Esophagus squamous epithelium (tissue), 5 donors: ENCODE measurements at places on chromosomes 3 and 15.

DNA sequence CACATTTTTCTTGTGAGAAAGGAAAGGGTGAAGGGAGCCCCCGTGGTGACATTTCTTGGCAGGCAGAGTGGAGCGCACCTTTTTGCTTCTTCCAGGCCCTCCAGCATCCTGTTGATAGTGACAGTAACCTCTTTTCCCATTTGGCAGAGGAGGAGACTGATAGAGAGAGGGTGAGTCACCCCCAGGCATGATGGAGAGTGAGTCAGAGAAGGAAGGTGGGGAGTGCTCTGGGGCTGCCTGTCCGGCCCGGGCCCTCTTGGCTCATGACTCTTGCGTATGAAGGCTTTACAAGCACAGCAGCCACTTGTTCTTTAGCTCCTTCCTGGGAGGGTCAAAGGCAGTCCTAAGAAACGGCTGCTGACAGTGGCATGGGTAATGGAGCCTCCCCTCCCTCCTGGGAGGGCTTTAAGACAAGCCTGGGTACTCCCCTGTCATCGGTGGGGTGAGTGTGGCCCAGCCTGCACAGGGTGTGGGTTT lies 16.0 kb downstream of the ANKRD63 start:
- DNase-seq: no peak

DNA sequence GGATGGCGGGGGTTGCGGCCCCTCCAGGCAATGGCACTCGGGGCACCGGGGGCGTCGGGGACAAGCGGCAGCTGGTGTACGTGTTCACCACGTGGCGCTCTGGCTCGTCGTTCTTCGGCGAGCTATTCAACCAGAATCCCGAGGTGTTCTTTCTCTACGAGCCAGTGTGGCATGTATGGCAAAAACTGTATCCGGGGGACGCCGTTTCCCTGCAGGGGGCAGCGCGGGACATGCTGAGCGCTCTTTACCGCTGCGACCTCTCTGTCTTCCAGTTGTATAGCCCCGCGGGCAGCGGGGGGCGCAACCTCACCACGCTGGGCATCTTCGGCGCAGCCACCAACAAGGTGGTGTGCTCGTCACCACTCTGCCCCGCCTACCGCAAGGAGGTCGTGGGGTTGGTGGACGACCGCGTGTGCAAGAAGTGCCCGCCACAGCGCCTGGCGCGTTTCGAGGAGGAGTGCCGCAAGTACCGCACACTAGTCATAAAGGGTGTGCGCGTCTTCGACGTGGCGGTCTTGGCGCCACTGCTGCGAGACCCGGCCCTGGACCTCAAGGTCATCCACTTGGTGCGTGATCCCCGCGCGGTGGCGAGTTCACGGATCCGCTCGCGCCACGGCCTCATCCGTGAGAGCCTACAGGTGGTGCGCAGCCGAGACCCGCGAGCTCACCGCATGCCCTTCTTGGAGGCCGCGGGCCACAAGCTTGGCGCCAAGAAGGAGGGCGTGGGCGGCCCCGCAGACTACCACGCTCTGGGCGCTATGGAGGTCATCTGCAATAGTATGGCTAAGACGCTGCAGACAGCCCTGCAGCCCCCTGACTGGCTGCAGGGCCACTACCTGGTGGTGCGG lies 1.9 kb downstream of the CHST2 start:
- DNase-seq: no peak

DNA sequence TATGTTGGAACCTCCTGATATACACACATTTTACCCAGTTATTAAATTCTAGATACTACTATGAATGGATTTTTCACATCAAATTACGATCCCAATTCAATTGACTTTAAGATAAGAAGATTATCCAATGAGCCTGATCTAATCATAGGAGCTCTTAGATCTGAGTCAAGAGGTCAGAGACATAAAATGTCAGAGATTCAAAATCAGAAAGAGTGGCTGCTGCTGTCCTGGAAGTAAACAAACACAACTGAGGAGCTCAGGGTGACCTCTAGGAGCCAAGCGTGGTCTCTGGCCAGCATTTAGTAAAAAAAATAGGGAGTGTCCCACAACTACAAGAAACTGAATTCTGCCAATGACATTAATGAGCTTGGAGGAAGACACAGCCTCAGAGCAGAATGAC lies 557.1 kb upstream of the CBLB start:
- DNase-seq: no peak

GRCh38 chr15:99580076-99580475 lies 14.3 kb downstream of the MEF2A start:
- DNase-seq: no peak

DNA sequence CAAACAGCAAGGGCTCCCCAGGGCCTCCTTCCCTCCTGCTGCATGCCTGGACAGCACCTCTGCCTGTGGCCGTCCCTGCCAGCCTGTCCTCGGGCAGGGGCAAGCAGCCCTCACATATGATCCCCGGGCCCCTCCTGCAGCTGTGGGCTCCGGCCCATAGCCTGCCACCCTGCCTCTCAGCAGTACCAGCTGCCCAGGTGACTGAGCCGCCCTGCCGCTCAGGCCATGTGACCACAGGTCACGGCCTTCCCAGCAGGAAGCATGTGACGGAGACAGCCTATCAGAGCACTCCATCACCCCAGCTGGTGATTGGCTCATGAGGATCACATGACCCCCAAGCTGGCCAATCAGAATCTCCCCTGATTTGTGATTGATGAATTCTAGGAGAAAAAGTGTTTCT lies 23.9 kb downstream of the ALDH1L1 start:
- DNase-seq: no peak

- no peak for DNase-seq
Measured at GRCh38 chr3:106827515-106828213, 549.6 kb upstream of the CCDC54 start.

DNA sequence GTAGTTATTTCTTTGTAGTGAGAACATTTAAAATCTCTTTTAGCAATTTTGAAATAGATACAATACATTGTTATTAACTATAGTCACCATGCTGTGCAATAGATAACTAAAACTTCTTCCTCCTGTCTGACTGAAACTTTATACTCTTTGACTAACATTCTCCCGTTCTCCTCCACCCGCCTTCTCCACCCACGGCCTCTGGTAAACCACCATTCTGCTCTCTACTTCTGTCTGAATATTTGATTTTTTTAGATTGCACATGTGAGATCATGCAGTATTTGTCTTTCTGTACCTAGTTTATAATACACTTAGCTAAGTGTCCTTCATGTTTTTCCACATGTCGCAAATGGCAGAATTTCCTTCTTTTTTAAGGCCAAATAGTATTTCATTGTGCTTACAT lies 72.8 kb upstream of the RBM5 start:
- no peak for DNase-seq

- no peak for DNase-seq
Measured at GRCh38 chr3:38738630-38739395, 77.2 kb downstream of the SCN10A start.

DNA sequence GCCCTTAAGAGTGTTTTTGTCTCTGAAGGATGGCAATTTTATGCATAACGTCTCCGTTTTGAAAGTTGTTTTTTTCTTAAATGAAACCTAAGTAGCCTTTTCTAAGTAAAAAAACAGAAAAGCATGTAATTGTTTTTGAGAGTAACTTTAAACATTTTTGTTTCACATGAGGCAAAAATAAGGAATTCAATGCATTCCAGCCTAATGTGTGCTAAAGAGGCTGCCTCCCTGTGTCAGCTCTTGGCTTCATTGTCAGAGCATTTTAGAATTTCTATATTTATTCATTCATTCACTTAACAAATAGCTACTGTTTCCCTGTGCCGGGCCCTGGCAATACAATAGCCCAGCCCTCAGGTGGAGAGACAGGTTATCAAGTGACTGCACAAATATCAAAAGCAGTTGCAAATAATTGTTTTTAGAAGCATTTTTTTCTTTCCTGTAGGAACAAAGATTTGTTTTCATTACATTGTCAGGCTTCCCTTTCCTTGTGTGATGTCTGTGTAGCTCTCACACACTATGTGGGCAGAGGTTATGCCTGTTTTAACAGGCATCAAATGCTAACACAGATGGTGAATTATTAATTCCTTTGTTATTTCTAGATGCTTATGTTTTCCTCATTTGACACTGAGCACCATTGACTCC lies 81.9 kb downstream of the CCK start:
- DNase-seq: no peak

DNA sequence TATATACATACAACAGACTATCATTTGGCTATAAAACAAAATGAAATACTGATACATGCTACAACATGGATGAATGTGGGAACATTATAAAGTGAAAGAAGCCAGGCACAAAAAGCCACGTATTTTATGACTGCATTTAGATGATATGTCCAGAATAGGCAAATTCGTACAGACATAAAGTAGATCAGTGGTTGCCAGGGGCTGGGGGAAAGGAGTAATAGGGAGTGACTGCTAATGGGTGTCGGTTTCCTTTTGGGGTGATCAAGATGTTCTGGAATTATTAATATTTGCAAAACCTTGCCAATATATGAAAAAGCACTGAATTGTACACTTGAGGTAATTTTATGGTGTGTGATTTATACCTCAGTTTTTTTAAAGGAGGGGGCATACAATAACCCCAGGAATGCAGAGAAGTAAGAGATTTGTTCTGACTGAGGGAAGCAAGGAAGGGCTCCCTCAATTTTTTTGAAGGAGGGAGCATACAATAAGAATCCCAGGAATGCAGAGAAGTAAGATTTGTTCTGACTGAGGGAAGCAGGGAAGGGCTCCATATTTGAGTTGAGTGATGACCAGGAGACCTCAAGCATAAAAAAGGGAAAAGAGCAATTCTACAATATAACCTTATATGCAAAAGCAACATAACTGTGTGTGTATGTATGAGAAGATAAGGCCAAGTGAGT lies 6.2 kb downstream of the PSMD6 start:
- no peak for DNase-seq

DNA sequence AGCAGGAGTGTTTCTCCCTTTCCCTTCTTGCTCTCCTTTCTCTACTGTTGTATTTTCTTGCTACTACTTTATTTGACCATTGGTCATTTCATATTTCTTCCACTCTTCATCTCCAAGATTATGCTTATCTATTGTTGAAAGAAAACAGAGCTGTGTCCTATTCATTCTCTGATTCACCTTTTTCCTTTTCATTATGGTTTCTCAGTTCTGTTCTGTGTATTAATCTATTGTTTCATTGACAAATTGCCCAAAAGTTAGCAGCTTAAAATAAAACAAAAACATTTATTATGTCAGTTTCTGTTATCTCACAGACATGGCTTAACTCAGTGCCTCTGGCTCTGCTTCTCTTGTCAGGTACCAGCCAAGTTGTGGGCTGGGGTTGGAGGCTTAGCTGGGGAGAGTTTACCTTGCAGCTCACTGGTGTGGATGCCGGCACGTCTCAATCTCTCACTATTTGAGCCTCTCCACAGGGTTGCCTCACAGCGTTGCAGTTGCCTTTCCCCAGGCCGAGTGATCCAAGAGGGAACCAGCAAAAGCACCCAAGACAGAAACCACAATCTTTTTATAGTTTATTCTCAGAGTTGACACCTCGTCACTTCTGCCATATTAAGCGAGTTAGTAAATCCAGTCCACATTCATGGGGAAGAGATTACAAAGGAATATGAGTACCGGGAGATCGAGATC lies 36.9 kb upstream of the FILIP1L start:
- no peak for DNase-seq

- DNase-seq: no peak
Measured at GRCh38 chr3:18556503-18557135, 131.5 kb upstream of the SATB1 start.

- no peak for DNase-seq
Measured at GRCh38 chr3:62614527-62614926, 241.2 kb upstream of the FEZF2 start.

GRCh38 chr3:10374311-10374710 lies 53.4 kb upstream of the SEC13 start:
- no peak for DNase-seq

DNA sequence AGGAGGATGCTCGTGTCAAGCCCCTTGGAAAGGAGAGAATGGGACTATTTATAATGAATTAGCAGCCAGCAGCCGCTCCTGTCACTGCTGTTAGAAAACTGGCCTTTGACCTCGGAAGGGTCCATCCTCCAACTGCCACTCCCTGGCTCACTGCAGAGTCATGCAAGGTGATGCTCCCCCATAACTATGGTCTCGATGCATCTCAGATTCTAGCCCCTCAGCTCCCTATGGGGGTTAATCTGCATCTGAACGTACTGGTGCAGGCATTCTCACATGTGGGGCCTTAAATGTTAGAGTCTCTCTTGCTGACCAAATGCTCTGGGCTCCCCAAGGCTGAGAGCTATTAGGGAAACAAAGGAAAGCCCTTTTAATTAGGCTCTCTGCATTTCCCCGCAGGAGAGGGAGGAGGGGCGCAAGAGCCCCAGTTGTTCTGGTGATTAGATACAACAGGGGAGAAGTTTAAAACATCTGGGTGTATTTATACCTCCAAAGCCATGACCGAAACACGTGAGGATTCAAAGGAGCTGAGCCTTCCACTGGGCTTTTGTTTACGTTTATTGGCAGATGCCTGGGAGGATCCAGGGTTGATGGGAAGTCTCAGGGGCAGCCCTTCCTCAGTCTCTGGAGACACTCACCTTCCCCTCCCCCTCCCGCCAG lies 182.5 kb downstream of the OPA1 start:
- no peak for DNase-seq

DNA sequence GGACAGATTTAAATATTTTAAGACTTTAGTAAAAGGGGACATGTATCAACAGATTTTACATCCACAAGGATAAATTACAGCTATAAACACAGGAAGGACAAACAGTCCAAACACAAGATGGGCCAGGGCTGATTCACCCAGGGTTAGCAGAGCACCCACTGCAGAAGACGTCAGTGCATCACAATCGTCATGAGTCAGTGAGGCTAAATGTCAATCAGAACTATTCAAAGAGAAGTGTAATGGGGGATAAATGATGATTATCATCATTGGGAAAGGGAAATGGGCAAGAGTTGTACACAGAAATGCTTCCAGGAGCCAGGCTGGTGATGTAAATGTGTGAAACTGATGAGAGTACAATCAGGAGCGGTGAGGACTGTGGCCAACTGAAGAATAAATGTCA lies 226.8 kb downstream of the PLCL2 start:
- DNase-seq: no peak

DNA sequence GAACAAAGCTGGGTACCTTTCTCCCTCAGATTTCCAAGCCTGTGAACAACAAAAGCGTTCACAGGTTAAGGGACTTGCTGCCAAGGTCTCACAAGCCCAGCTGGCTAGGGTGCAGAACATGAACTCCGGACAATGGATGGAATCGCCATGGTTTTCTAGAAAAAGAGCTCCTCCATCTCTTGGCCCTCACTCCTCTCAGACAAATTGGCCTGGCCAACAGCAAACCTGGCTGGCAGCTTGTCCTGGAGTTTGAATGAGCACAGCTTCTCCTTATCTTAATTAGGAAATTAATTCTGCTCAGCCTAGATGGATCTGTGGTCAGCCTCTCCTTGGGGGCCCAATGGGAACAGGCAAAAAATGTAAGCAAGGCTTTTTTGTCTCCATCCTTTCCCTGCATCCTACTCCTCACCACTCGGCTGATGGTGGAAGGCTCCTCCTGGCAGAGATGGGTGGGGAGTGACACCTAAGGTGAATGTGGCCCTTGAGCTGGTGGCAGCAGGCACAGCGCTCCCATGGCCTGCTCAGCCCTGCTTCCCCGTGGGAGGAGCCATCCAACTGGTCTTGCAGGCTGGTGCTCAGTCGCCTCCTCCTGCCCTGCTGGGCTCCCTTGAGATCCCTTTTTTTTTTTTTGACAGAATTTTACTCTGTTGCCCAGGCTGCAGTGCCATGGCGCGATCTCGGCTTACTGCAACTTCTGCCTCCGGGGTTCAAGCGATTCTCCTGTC lies 5.8 kb downstream of the KLHL25 start:
- DNase-seq: no peak
